NCI-H1105 (cell line): ENCODE measurements at places on chromosomes 2 and 18.

DNA sequence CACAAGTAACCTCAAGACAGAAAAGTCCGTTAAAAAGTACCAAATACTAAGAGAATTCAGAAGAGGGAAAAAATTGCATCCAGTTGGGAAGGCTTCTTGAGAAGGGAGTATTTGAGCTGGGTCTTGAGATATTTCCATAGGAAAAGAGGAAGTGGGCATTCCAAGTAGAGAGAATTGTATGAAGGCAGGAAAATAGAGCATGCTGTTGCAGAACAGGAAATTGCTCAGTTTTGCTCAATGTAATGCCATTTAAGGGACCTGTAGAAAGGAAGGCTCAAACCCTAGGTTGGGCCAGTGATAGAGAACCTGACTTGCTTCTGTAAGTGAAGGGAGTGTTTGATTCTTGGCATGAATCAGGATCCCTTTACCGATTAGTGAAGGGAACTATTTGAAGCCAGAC lies 1.0 kb upstream of the ZC3H8 start:
- no peak for DNase-seq

GRCh38 chr2:47274054-47274782 lies 119.1 kb upstream of the STPG4 start:
- no peak for DNase-seq

DNA sequence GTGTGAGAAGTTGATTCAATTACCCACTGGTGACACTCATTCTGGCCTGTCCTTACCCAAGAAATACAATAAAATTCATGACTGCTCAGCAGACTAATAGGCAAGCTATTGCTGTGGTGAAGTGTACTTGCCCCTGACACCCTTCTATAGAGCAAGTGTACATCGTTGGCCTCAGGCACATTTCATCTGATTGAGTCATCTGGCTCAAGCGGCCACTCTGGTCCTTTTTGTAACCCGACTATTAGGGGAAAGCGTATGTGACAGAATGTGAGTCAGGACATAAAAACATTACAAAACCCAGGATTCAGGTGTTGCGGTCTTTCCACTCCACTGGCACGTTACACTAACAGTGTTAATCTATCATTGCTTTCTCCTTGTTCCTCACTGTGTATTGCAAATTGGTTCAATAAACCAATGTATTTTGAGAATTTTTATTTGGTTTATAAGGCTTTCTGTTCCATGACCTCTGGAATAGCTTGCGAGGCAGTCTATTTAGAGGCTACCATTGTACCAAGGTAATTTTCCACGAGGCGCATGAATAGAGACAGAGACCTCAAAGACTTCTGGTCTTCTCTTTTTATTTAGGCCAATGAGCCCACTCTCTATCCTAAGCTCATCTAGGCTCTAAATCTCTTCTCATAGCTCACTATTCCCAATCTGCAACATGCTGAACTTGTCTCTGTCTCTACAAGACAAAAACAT lies 10.2 kb upstream of the TTC32 start:
- DNase-seq, result no peak

GRCh38 chr18:59743566-59743965 lies 46.3 kb upstream of the CCBE1 start:
- no peak for DNase-seq

- DNase-seq, result no peak
Observed at GRCh38 chr2:161159456-161160225, 587 bp upstream of the TANK start.

DNA sequence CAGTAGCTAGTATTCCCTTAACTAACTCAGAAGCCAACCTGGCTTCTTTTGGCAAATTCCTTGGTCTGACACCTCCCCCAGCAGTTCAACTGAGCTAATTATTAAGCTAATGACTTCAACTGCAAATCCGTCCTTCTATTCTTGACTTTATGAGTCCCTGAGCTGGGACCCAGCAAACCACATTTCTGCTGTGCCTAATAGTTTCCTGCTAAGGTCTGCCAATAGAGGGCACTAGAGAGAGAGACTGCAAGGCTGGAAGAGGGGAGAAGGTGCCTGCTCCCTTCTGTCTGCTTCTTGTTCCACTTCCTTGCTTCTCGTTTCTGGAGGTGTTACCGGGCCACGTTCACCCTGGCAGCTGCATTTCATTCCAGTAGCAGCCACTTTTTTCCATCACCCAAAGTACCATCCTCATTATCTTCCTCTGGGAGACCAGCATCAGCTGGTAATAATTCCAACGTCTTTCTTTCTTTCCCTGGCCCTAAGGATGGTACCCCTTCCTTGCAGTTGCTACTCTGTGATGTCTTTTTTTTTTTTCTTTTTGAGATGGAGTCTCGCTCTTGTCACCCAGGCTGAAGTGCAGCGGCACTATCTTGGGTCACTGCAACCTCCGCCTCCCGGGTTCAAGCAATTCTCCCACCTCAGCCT lies 352.0 kb downstream of the TNS1 start:
- peak; percentile 32 for DNase-seq

DNA sequence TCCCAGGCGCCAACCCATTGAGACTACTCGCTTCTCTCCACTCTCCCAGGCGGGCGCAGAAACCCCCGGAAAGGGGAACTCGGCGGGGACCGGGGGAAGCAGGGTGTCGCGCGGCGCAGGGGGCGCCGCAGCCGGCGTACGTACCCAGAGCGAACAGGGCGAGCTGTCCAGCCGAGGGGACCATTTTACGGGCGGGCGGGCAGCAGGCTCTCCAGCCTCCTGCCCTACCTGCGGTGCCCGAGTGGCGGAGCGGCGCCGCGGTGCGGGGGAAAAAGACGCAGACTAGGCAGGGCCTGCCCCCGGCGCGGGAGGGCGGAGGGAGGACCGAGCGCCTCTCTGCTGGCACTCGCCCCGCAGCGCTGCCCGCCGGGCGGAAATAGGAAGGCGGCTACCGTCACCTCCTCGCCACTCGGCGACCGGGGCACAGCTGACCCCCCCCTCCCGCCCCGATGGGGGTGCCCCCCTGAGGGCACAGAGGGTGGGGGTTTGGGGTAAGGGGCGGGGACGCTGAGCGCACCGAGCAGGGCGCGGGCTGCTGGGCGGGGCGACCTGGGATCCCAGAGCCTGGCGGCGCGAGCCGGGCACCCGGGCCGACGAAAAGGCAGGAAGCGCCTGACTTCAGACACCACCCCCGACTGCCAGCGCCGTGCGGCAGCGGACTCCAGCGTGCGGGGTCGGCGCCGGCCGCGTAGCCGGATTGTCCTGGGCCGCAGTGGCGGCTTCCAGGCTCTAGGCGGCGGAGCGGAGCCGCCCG lies at the start of gene TGFA:
Gene TGFA (minus strand): TSS at position 243 of the 754 bp plus-strand sequence. CDS start 59 bp downstream, at position 184.
- DNase-seq, result peak; percentile 59

- DNase-seq, result no peak
Observed at GRCh38 chr18:39840856-39841481, 2114.1 kb upstream of the PIK3C3 start.

GRCh38 chr2:36550006-36550405 lies 48.0 kb downstream of the FEZ2 start:
- no peak for DNase-seq

DNA sequence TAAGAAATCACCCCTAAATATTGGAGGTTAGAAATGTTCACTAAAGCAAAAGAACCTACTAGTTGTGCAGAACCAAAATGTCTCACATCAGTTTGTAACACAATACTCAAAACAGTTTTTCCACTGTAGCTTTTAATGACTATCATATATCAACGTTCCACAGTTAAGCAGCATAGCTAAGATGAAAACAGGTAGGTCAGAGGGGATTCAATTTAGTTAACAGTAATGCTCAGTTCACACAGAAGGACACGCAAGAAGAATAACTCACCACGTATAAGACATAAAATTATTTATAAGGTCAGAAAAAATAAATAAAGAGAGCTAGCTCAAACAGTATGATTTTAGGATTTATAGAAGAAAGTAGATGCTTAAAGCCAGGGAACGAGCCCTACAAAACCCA lies 118.9 kb upstream of the CCDC150 start:
- DNase-seq, result no peak

DNA sequence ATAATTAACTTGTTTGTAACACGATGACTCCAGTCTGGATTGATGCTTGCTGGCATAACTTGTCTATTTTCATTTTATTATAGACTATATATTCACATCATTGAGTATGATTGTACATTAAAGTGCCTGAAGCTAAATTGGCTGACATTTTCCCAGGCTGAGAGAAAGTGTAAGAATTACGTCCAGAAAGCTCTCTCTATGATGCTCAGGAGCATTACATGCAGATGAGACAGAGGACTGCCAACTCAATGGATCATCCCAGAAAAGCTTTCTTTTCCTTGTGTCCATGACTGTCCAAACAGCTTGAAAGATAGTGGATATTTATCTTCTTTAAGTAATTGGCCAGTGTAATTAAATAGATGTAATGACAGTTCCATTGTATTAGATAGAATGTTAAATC lies 1372.2 kb upstream of the TMEFF2 start:
- DNase-seq, result no peak

GRCh38 chr2:181949047-181949446 lies 36.6 kb upstream of the PPP1R1C start:
- DNase-seq, result no peak

DNA sequence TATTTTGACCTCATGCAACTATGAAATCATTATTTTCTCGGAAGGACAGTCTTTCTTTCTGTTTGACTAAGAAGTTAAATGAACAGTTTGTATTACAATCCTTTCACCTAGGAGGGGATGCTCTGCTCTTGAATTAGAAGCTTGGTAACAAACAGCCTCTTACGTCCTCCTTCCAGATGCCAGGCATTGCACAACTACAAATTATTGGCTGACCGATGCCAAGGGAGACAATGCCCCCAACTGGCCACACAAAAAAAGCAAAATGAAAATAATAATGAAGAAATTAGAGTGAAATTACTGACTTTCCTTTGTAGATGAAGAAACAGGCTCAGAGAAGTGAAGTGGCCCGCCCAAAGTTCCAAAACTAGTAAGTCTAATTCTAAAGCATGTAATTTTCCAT lies 177.9 kb downstream of the CYRIA start:
- DNase-seq, result peak; percentile 30

GRCh38 chr2:32617599-32618189 lies 10.2 kb upstream of the TTC27 start:
- DNase-seq, result no peak

- DNase-seq, result peak; percentile 21
Observed at GRCh38 chr18:75218065-75218923, 7.7 kb downstream of the TSHZ1 start.

DNA sequence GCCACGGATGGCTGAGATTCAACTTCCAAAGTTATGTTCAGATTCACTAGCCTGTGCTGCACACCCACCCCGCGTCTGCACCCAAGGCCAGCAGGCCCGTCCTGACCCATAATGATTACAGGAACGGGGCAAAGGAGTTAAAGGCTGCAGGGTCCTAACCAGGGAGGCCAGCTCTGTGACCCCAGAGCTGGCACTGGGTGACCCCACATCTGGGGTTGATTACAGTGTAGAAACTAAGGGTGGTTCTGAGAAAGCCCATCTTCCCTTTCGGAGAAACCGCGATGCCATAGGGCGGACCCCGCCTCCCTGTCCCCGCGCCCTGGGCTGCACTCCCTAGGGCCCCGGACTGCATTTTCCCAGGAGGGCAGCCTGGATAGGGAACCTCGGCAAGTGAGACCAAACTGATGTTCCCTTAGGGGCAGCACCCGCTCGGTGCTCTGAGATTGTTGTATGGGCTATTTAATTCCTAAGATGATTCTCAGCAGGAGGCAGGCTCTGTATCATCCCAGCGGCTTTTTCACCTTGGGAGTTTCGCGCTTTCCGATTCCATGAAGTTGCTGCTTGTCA lies 2.2 kb upstream of the GPR148 start:
- no peak for DNase-seq

DNA sequence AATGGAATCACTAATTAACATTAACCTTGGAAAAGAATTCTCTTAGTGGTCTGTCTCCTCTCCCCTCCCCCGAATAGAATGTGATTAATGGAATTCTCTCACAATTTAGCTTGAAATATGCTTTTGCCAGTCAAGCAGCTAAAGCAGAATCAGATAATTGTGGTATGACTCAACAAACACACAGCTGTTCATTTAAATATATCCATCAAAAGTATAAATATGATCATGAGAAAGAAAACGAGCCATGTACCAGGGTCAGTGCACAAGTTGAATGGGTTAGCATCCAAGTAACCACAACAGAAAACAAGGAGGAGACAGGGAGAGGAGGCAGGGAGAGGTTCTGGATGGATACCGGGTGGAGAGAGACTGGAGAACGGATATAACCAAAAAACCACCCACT lies 66.9 kb downstream of the ACVR1 start:
- DNase-seq, result no peak

GRCh38 chr2:22520369-22521288 lies 864.4 kb upstream of the KLHL29 start:
- no peak for DNase-seq

GRCh38 chr2:61733563-61733962 lies 120.3 kb downstream of the FAM161A start:
- no peak for DNase-seq

DNA sequence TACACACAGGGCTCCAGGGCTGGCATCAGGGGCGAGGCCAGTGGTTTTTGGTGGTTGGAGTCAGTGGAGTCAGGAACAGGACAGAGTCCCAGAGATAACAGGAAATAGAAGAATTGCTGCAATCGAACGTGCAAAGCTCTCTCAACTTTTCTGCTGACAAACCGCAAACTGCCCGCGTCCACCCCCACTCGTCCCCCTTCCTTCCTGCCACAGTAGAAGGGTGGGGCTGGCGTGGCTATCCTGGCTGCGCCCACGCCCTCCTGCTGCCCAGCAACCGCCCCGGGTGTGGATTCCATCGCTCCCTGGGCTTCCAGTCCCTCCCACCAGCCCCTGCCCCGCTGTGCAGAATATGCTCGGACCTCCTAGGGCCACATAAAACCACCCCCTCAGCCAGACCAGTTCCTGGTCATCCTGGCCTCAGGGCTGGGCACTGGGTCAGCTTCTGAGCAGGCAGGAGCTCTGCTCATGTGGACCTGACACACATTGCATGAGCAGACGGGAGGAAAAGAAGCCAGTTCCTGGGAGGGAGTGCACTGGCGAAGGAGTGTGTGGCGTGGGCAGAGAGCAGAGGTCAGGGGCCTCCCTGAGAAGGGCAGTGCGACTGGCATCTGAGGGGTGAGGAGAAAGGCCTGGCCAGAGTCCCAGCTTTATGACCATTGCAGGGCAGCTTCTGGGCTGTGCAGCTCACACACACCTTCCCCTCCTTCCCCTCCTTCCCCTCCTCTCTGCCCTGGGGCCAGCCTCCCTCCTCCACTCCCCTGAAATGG lies 85.4 kb upstream of the ATG16L1 start:
- DNase-seq, result no peak

- peak; percentile 40 for DNase-seq
Observed at GRCh38 chr2:235640377-235640776, 146.5 kb downstream of the AGAP1 start.

GRCh38 chr18:275486-275885 lies 7.6 kb upstream of the THOC1 start:
- DNase-seq, result no peak
